ENCODE measurements at places on chromosomes 11 and 22.

- no peak for DNase-seq
Measured at GRCh38 chr22:32044477-32044876, 1.4 kb downstream of the SLC5A1 start.

GRCh38 chr11:108568195-108568858, 25.2 kb downstream of the EXPH5 start:
- no peak for DNase-seq

DNA sequence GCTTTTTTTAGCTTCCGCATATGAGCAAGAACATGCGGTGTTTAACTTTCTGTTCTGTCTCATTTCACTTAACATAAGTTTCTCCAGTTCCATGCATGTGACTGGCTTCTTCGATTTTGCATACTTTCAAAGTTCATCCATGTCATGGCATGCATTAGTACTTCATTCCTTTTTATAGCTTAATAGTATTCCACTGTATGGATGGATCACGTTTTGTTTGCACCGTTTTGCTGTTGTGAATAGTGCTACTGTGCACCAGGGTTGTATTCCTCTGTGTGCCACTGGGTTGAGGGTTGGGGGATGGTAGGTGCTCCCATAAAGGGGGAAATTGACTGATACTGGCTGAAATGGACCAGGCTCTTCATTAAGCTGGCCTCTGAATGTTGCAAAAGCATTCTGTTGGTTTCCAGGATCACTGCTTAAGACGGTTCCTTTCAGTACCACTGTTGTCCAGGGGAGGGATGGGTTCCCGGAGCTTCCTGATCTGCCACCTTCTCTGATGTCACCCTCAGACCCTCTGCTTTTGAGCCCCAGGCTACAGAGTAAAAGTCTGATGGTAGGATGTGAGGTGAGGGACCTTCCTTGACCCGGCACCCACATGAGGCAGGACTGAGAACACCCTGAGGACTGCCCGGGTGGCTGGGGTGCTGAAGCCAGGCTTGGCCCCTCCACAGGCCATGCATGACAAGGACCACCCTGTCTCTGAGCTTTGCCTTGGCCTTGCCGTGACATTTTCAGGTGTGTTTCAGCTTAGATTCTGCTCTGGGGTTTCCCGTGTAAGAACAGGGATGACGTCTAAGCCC, 24.4 kb downstream of the DGCR6L start:
- DNase-seq, result no peak

- no peak for DNase-seq
Measured at GRCh38 chr22:40385036-40385782, 14.8 kb downstream of the SGSM3 start.

GRCh38 chr11:77308838-77309237, 7.4 kb upstream of the GDPD4 start:
- DNase-seq, result no peak

DNA sequence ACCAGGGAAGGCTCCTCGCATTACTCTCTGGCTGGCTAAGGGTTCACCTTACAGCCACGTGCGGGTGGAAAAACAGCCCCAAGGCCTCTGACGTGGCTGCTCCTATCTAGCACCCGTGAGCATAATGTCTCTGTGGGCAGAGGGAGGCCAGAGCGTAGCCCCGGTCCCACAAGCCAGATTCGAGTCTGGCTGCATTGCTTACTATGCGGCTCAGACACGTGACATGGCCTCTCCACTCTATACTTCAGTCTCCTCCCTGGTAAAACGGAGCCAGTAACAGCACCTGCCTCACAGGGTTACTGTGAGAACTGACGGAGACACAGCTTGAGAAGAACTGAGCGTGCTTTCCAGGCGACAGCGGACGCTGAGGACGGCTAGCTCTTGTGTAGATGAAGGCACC, 105.8 kb upstream of the BID start:
- DNase-seq, result no peak

DNA sequence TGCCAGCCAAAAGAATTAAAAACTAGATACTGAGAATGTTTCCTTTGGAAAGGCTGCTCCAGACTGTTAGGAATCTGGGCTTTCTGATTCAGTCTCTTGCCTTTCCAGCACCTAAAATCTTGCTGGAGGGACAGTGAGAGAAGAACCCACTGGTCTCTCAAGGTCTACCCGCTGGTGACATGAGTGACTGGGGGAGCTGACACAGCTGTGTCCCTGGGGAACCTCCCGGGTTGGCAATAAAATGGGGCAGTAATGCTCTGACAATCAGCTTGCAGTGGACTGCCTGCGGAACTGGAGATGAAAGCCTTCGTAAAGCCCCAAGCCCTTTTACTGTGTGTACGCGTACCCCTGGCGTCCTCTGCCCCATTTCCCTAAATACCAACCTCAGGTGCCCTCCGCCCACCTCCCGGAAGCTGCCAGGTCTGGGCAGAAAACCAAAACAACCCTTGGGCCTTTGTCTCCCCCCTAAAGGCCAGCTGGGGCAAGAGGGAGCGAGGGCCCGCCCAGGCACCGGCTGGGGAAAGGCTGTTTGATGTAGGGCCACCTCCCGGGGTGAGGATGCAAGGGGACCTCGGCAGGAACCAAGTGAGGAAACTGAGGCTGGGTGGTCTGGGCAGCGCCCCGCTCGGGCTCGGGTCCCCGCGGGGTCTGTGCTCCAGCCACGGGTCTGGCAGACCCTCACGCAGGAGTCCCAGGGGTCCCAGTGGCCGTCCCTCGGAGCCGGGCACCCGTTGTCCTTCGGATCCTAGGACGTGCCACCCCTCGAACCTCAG, 741 bp downstream of the CARS1 start:
- no peak for DNase-seq

DNA sequence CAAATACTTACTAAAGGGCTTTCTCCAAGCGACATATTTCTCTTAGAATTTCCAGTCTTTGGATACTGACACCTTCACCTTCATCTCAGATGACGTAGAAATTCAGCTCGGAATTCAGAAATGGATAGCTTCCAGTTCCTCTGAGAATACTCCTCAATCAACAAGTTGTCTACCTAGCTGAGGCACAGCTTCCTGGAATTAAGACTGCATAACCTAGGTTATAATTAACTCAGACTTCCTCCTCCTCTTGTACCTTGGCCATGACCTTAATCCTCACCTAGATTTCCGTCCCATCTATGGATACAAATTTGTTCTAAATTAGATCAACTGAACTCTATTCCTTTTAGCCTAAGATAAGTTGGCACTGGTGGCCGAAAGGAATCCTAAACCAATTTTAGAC, 17.4 kb downstream of the ATP5MG start:
- DNase-seq, result no peak

- DNase-seq, result no peak
Measured at GRCh38 chr11:843086-843734, 558 bp downstream of the TSPAN4 start.

GRCh38 chr11:42571131-42571877, 740.5 kb upstream of the API5 start:
- DNase-seq, result no peak
